ENCODE measurements at places on chromosomes 2 and 18.

- no peak for DNase-seq
Observed at GRCh38 chr2:96839875-96840850, 3.7 kb downstream of the ANKRD23 start.

DNA sequence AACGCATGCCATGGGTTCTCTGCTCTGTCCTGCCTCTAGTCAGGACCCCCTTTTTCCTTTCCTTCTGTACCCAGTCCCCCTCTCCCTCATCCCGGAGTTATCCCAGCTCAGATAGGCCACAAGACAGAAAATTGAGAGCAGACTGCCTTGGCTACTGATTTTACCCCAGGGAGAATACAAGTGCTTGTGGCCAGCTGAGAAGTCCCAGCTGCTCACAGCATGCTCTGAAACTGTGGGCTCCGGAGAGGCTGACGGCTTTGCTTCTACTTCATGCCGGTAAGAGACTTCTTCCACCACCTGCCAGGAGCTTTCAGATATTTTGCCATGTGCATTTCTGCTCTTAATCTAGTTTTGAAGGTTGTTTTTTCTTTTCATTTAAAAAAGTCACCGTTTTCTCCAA is 20.0 kb upstream of the SIX2 start:
- no peak for DNase-seq

DNA sequence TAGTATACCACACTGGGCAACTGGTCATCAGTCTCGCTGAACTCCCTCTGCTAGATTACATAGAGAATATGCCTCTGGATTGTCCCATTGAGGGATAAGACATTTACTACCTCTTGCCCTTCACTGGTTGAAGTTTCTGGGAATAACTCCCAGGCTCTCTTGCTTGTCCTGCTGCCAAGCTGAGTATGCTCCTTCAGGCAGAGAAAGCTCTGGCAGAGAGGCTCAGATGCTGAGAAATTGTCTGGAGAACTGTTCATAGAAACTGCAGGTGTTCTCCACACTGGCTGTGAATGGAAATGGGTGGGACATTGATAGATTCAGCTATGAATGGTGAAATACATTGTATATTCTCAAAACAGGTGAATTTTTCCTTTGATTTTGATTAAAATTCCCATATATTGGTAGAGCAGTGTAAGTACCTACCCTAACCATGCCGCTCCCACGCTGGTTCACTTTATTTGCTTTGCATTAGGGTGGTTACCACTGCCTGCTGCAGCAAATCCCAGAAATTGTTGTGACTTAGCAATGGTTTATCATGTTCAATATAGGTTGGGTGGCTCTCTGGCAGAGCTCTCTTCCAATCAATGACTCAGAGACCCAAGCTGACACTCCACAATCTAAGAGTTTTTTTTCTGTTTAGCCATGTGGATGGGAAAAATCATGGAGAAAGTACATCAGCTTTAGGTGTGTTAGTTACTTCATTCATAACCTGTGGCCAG is 36.7 kb downstream of the FAM117B start:
- DNase-seq: no peak

- DNase-seq: no peak
Observed at GRCh38 chr2:127386246-127386645, 1.5 kb downstream of the MAP3K2 start.

GRCh38 chr2:68272246-68272994 is 20.1 kb upstream of the PPP3R1 start:
- no peak for DNase-seq

DNA sequence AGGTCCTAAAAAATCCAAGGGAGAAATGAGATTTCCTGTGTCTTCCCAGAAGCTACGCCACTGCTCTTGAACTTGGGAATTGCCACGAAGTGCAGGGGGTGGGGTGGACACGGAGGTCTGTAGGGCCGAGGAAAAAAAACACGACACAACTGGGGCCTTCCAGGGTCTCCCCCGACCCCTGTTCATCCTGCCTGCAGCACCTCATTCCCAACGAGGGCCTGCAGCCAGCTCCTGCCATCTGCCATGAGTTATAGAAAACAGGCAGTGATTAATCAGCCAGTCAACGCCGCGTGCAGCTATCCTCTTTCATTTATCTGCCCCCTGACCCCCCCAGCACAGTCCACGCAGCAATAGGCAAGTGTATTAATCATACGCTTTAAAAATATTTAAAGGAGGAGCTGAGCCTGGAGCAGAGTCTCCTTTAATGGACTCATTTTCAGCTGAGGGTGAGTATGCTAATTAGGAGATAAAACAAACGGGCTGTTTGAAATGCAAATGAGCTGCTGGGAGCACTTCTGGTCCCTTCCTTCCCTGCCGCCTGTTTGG is 209.9 kb downstream of the TFCP2L1 start:
- DNase-seq: peak; percentile 26

DNA sequence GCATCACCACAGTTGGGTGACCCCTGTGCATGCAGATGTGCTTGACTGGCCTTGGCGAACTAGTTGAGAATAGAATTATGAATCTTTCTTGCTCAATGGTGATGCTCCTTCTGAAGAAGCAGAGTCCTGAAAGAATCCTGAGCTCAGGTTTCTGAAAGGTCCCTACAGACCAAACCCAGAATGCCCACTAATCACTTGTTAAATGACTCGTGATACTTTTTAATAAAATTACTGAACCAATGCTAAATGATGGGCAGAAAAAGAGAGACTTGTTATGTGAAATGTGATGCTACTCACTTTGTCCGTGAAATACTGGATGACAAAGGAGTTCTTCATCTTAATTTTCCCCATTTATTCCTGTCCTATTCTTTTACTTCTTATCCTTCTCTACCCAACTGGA is 263.5 kb upstream of the LRRTM1 start:
- DNase-seq: no peak

GRCh38 chr2:237156031-237156856 is 70.6 kb downstream of the COPS8 start:
- DNase-seq: no peak

GRCh38 chr2:25420820-25421237 is 79.1 kb upstream of the DNMT3A start:
- DNase-seq: peak; percentile 71

GRCh38 chr2:197804758-197805714 is 643 bp downstream of the PLCL1 start:
- DNase-seq: peak; percentile 7

GRCh38 chr18:45562567-45563479 is 52.5 kb upstream of the SLC14A2 start:
- no peak for DNase-seq

- no peak for DNase-seq
Observed at GRCh38 chr2:67922080-67922785, 140.6 kb downstream of the C1D start.

DNA sequence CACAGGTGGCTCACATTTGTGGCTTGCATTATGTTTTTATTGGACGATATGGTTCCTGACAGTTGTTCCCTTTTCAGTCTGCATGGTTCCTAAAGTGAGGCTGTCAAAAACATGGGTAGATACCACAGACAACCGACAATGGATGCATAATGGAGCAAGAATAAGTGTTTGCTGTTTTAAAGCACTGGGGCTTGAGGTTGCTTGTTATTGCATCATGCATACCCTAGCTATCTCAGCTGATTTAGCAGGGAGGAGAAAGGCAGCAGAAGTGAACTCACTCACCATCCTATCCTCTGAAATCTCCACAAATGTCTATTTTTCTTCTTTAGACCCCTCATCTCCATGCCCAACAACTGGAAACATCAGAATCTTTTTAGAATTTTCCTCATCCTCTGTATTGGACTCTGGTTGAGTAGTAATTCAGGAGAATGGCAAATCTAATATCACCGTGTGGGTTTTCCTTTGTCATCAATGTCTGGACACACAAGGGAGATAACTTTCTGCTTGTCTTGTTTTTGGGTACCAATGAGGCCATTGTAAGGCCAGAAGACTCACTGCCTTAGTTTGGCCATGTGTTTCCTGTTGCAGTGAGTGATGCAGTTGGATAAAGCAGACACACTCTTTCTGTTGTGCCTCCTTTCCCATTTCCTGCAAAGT is 46.7 kb downstream of the FBXO48 start:
- peak; percentile 72 for DNase-seq

DNA sequence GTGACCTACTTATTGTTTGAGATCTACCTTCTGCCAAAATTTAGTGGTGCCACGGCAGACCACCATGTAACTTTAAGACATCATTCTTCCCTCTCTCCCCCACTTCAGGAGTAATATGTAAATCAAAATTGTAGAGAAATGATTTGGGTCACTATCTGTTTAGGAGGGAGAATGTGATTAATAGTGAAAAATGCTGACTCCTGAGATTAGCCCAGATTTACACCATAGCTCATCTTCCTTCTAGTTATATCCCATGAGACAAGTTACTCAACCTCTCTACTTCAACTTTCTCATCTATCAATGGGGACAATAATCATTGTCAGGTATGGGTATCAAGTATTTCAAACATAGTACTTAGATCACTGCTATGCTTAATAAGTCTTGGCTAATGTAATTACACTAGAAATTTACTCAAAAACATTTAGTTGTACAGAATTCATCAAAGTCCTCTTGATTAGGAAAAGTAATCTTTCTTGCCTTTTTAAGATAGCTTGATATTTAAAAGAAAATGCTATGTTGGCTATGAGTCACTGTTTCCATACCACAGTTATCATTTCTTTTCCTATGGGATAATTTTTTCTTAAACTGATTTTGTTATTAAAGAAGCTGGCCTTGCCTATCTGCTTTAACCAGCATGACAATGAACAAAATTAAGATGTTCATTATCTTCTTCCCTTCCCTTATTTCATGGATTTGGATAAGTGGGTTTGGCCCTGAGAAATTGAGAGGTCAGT is 1038.9 kb upstream of the ZEB2 start:
- DNase-seq: no peak

- DNase-seq: no peak
Observed at GRCh38 chr2:111535404-111535803, 348.6 kb downstream of the ANAPC1 start.

DNA sequence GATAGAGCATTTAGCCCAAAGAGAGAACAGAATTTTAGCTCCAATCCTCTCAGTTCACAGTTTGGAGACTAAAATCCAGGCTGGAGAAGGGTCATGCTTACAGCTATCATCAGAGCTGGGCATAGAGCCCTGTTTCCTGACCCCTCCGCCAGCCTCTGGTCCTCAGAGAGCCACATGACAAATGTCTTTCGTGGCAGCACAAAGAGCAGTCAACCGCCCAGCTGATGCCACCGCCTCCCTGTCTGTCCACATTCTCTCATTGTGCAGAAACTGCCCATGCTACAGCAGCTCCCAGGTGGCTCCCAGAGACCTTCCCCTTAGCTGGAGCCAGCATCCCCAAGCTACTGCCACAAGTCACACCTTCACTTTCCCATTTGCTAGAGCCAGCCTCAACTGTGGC is 7.6 kb downstream of the KCNK3 start:
- DNase-seq: no peak

DNA sequence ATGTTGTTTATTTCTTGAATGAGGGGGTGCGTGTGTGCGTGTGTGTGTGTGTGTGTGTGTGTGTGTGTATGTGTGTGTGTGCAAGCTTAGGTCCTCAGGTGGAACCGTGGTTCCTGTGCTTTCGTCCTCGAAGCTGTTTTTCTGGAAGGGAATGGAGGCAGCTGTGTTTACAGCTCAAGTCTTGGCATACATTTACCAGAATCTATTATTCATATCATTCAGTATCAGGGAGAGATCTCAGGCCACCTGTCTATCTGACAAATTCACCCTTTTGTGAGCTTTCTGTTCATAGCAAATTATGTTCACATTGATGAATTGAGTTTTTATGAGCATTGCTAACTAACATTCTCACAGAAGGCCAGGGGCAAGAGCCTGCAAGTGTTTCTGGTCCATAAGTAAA is 550.4 kb downstream of the ARHGAP15 start:
- DNase-seq: no peak

DNA sequence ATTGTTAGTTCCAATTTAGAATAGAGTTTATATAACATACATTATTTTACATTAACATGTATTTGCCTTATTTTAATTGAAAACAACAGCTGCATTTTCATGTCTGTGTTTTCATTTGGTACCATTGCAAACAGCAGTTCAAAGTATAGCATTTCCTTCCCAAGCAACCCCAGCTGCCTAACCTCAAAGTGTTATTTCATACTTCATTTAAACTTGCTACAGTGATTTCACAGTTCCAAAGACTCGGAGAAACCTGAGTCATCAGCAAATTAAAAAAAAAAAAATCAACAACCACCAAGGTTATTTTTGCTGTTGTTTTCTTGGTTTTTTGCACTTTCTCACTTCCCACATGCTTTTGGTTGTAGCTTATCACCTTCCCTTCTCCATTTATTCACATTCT is 236.5 kb upstream of the SPHKAP start:
- no peak for DNase-seq

GRCh38 chr2:140422759-140423158 is 1642.6 kb upstream of the NXPH2 start:
- no peak for DNase-seq

DNA sequence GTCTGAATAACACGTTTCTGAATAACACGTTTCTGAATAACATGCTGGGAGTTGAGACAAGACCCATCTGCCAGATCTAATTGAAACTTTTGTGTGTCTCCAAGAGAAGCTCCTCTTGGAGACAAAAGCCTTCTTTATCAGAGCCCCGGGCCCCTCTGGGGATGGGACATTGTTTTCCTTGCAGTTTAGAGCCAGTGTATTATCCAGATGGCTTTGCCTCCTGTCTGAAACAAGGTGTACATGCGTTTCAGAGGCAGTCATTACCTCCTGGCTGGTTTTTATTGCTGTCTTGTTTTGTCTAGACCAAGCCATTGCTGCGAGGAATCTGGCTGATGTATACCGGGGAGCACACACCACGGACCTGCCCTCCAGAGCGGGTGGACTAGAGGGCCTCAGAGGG is 7.8 kb downstream of the FOSL2 start:
- DNase-seq: no peak

DNA sequence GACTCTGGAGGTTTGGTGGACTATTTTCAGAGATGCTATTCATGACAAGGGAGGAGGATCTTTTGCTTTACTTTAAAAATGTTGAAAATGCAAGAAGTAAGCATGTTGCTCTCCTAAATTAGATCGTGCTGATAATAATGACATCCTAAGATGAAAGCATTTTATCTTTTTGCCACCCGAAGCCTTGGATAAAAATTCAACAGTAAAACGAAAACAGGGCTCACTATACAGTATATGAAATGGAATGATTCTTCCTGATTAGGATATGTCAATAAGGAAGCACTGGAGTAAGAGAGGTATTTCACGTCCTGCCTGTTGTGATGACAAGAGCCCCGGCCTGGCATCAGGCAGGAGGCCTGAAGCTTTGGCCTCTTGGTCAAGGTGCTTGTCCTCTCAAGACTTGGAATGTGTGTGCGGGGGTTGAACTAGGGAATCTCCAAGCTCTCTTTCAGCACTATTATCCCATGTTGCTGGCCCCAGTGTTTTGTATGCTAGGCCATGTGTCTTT is 306.0 kb downstream of the MTX2 start:
- DNase-seq: no peak

- no peak for DNase-seq
Observed at GRCh38 chr2:238581126-238581525, 154.4 kb downstream of the ASB1 start.

- no peak for DNase-seq
Observed at GRCh38 chr2:218079943-218080913, 11.2 kb downstream of the RUFY4 start.

Data from OCI-LY7 (cell line).